Esophagus muscularis mucosa (tissue), 4 donors: ENCODE measurements at places on chromosomes 2 and 18. TPM values are rescaled to one million over a fixed set of nuclear protein-coding genes. Genes with fewer than 3 reads are reported as not detected.

DNA sequence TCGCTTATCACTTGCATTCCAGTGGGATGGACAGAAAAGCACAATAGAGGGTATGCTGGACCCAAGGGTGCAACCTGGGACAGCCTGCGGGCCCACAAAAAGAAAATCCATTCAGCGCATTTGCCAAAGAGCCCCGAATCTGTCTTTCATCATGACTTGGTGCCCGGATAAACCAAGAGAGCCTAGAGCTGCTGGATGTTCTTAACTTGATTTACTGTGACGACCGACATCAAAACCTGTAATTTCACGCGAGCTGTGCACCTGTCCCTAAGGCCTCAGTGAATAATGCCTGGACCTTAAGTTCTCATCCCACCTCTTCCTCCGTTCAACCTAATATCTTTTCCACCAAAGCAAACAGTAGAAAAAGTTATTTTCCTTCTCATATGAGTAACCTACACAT lies 115.5 kb upstream of the ACKR3 start:
- no peaks in the 10 kb centered on the region for H3K36me3 ChIP-seq
- no peak overlapping the region for H3K27ac ChIP-seq
- DNase-seq: no peak
- H3K27me3 ChIP-seq: no peaks in the 10 kb centered on the region
- H3K4me3 ChIP-seq: no peak overlapping the region
- H3K4me1 ChIP-seq: no peaks in the 10 kb centered on the region

DNA sequence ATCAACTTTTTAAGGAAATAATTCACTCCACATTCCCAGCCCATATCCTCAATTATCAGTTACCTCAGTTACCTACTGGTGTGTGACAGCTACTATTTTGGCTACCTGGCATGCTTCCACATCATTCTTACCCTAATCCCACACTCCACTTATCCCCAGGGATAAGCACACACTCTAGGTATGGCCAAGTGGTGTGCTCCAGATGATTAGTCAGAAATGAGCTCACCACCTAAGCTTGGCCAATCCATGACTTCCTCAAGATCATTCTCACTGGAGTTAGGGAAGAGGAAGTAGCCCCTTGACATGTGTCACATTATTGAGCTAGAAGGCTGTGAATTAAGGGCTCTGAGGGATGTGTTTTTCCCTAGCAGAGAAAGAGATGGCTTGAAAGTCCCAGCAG lies 20.9 kb upstream of the SMAD4 start:
- no peak overlapping the region for H3K4me3 ChIP-seq
- H3K4me1 ChIP-seq: peaks cover 2% of the 10 kb centered on the region
- no peaks in the 10 kb centered on the region for H3K27me3 ChIP-seq
- no peaks in the 10 kb centered on the region for H3K36me3 ChIP-seq
- H3K27ac ChIP-seq: no peak overlapping the region
- no peak for DNase-seq

GRCh38 chr2:143128681-143129580 lies at the start of gene ARHGAP15:
Gene ARHGAP15 (plus strand): TSS chr2:143129419.
- no peaks in the 10 kb centered on the region for H3K4me1 ChIP-seq
- no peaks in the 10 kb centered on the region for H3K36me3 ChIP-seq
- no peaks in the 10 kb centered on the region for H3K27me3 ChIP-seq
- H3K4me3 ChIP-seq: no peak within 1 kb of the TSS

- no peaks in the 10 kb centered on the region for H3K36me3 ChIP-seq
- H3K4me3 ChIP-seq: no peak overlapping the region
- no peaks in the 10 kb centered on the region for H3K4me1 ChIP-seq
- no peak for DNase-seq
- H3K27ac ChIP-seq: no peak overlapping the region
Measured at GRCh38 chr2:79994965-79995364, 309.6 kb downstream of the LRRTM1 start.

DNA sequence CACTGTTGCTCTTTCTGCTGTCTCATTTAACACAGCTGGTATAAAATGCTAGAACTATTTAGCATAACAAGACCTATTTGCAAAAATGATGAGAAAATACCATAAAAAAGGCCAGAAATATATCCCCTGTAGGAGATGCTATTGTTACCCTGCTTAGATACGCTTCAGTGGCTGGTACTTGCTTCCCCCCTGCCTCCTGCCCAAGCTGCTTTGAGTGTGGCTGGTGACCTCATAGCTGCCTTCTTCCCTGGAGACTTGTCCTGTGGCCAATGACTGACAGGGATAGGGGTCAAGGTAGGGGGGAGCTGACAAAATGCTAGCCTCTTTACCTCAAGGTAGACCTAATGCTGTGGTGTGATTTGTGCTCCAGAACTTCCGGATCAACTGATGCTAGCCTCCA lies 150.2 kb upstream of the ZEB2 start:
- no peaks in the 10 kb centered on the region for H3K36me3 ChIP-seq
- no peak overlapping the region for H3K27ac ChIP-seq
- no peaks in the 10 kb centered on the region for H3K27me3 ChIP-seq
- DNase-seq: no peak
- H3K4me1 ChIP-seq: no peaks in the 10 kb centered on the region

GRCh38 chr18:31616586-31616985 lies 24.9 kb downstream of the TTR start:
- no peak overlapping the region for H3K27ac ChIP-seq
- no peaks in the 10 kb centered on the region for H3K27me3 ChIP-seq
- no peak for DNase-seq
- H3K36me3 ChIP-seq: no peaks in the 10 kb centered on the region

- no peak overlapping the region for H3K4me3 ChIP-seq
- H3K4me1 ChIP-seq: peaks cover 2% of the 10 kb centered on the region
- H3K27ac ChIP-seq: no peak overlapping the region
- H3K27me3 ChIP-seq: no peaks in the 10 kb centered on the region
Measured at GRCh38 chr2:196361606-196362326, 190.4 kb upstream of the STK17B start.

DNA sequence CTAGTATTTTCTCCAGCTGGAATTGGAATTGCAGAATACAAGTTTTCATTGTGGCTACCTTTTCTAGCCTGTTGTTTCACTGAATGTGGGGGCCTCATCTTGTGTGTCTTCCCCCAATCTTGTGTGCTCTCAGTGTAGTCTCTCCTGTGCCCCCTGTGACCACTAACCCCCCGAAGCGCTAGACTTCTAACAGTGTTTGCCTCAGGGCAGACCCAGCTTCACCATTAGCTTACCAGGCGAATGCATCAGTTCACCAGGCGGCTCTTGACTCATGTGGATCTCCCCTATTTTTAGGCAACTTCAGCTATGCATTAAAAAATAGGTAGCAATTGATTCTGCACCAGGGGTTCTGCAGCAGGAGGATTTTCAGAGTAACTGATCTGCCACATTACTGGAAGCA lies 376.2 kb upstream of the MEIS1 start:
- no peak overlapping the region for H3K27ac ChIP-seq
- no peaks in the 10 kb centered on the region for H3K27me3 ChIP-seq
- no peaks in the 10 kb centered on the region for H3K36me3 ChIP-seq
- no peak overlapping the region for H3K4me3 ChIP-seq

Gene ALK
- 0.83 TPM for total RNA-seq

Gene C2orf66
- not detected for total RNA-seq

Gene C2orf92
- 5.0 TPM for total RNA-seq

Gene NCKAP1
- 288 TPM for total RNA-seq
